ENCODE measurements at places on chromosomes 13 and 19.

- H3K4me3 ChIP-seq, result no peak overlapping the region
- DNase-seq, result no peak
- H3K4me1 ChIP-seq, result no peaks in the 10 kb centered on the region
- H3K36me3 ChIP-seq, result no peaks in the 10 kb centered on the region
- no peak overlapping the region for H3K27ac ChIP-seq
These were observed 30.0 kb downstream of the ZNRF4 start for GRCh38 chr19:5485286-5485636.

- H3K4me3 ChIP-seq, result no peak overlapping the region
- H3K36me3 ChIP-seq, result no peaks in the 10 kb centered on the region
- no peaks in the 10 kb centered on the region for H3K27me3 ChIP-seq
- H3K4me1 ChIP-seq, result no peaks in the 10 kb centered on the region
These were observed 3.8 kb downstream of the TARM1 start for GRCh38 chr19:54077334-54077733.

GRCh38 chr13:72165276-72165675 lies 298.3 kb upstream of the DACH1 start:
- H3K27me3 ChIP-seq, result no peaks in the 10 kb centered on the region
- H3K4me1 ChIP-seq, result no peaks in the 10 kb centered on the region
- no peak overlapping the region for H3K27ac ChIP-seq
- no peak overlapping the region for H3K4me3 ChIP-seq

DNA sequence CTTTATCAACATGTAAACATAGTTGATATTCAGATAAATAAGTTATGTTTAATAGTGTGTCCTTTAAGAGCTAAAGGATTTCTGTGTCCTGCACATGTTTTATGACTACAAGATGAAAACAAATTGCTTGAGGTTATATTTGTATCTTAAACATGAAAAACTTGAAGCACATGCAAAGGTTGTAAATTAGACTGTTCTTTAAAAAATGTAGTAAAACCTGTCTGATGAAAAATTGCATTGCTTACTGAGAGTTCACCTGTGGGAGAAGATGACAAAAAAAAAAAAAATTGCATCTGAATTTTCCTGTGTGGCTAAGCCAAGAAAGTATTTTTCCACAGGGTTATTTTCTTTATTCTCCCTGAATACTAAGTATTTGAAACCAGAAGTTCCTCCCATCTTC lies 25.7 kb upstream of the LMO7 start:
- no peak overlapping the region for H3K27ac ChIP-seq
- H3K4me1 ChIP-seq, result no peaks in the 10 kb centered on the region
- H3K27me3 ChIP-seq, result no peaks in the 10 kb centered on the region
- H3K36me3 ChIP-seq, result peaks cover 9% of the 10 kb centered on the region
- no peak overlapping the region for H3K4me3 ChIP-seq

- H3K36me3 ChIP-seq, result no peaks in the 10 kb centered on the region
- no peak overlapping the region for H3K4me3 ChIP-seq
- no peaks in the 10 kb centered on the region for H3K27me3 ChIP-seq
- H3K27ac ChIP-seq, result no peak overlapping the region
- no peak for DNase-seq
- no peaks in the 10 kb centered on the region for H3K4me1 ChIP-seq
These were observed 20.8 kb upstream of the EBI3 start for GRCh38 chr19:4208385-4209094.

GRCh38 chr19:11288349-11288748 lies 7.6 kb upstream of the TSPAN16 start:
- no peaks in the 10 kb centered on the region for H3K36me3 ChIP-seq
- H3K27me3 ChIP-seq, result no peaks in the 10 kb centered on the region
- H3K4me1 ChIP-seq, result peaks cover under 1% of the 10 kb centered on the region

DNA sequence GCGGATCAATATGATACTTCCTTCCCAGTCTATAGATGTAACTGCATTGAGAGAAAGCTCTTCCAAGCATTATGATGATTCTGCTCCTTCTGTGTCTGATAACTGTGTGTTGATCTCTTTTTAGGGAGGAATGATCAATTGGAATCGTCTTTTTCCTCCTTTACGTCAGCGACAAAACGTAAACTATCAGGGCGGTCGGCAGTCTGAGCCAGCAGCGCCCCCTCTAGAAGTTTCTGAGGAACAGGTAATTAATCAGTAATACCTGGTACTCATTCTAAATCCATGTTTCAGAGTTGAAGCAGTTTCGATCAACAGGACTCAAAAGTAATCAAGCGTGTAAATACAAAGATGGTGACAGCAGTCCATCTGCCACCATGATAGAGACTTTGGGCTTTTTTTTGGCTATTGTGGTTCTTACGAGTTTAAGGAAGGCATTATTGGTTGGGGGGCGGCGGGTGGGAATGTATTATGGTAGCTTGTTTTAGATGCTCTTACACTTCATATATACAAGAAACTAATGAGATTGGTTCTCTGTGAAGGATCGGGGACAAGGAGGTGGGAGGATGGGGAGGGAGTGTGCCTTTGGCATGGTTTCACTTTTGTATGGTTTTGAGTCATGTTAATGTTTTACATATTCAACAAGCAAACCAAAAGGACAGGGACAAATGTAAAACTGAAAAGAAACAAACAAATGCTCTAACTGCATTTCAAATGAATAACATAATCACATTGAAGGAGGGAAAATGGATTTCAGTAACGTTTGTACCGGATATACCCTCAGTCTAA lies 60.7 kb upstream of the GPR183 start:
- no peaks in the 10 kb centered on the region for H3K36me3 ChIP-seq
- H3K4me3 ChIP-seq, result peak overlapping the region; percentile 20
- peaks cover 75% of the 10 kb centered on the region for H3K4me1 ChIP-seq
- DNase-seq, result no peak
- no peaks in the 10 kb centered on the region for H3K27me3 ChIP-seq

GRCh38 chr13:105817498-105817897 lies 718.0 kb downstream of the EFNB2 start:
- no peaks in the 10 kb centered on the region for H3K36me3 ChIP-seq
- DNase-seq, result no peak
- H3K27me3 ChIP-seq, result no peaks in the 10 kb centered on the region

- no peaks in the 10 kb centered on the region for H3K36me3 ChIP-seq
- no peak overlapping the region for H3K27ac ChIP-seq
- no peaks in the 10 kb centered on the region for H3K4me1 ChIP-seq
- no peaks in the 10 kb centered on the region for H3K27me3 ChIP-seq
These were observed 5.4 kb upstream of the NLRP7 start for GRCh38 chr19:54952591-54953344.

- H3K4me1 ChIP-seq, result peaks cover 8% of the 10 kb centered on the region
- DNase-seq, result no peak
- H3K27ac ChIP-seq, result peak overlapping the region; percentile 80
- H3K27me3 ChIP-seq, result no peaks in the 10 kb centered on the region
- H3K36me3 ChIP-seq, result peaks cover 22% of the 10 kb centered on the region
These were observed 6.2 kb downstream of the ARRDC2 start for GRCh38 chr19:18014197-18014596.

GRCh38 chr19:38194061-38194701 lies 29.8 kb downstream of the DPF1 start:
- no peaks in the 10 kb centered on the region for H3K4me1 ChIP-seq
- H3K27me3 ChIP-seq, result no peaks in the 10 kb centered on the region
- H3K27ac ChIP-seq, result no peak overlapping the region
- H3K36me3 ChIP-seq, result peaks cover 31% of the 10 kb centered on the region
- no peak for DNase-seq

- no peaks in the 10 kb centered on the region for H3K27me3 ChIP-seq
- H3K36me3 ChIP-seq, result no peaks in the 10 kb centered on the region
- no peak overlapping the region for H3K4me3 ChIP-seq
- no peak overlapping the region for H3K27ac ChIP-seq
- H3K4me1 ChIP-seq, result no peaks in the 10 kb centered on the region
- no peak for DNase-seq
These were observed 615.1 kb downstream of the EFNB2 start for GRCh38 chr13:105920370-105920769.

DNA sequence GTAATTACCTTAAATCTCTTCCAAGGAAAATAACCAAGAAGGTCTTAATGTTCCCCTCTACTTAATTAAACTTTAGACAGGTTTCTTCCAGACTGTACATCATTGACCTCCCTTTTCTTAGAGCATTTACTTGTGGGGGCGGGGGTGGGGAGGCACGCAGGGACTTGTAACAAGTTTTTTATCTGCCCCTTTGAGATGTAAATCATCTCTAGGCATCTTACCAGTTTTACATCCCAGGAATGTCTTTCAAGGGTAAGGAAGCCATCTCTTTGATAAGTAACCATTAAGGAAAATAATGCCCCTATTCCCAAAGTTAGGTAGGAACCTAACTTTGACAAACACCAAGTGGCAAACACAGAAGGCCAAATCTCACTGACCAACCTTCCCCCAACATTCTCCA lies 528.6 kb downstream of the SUCLA2 start:
- no peaks in the 10 kb centered on the region for H3K4me1 ChIP-seq
- H3K36me3 ChIP-seq, result no peaks in the 10 kb centered on the region
- H3K27me3 ChIP-seq, result no peaks in the 10 kb centered on the region
- H3K4me3 ChIP-seq, result no peak overlapping the region
- no peak for DNase-seq
- no peak overlapping the region for H3K27ac ChIP-seq

GRCh38 chr13:102680842-102681740 lies 13.8 kb downstream of the METTL21C start:
- no peaks in the 10 kb centered on the region for H3K27me3 ChIP-seq
- peaks cover under 1% of the 10 kb centered on the region for H3K4me1 ChIP-seq
- H3K36me3 ChIP-seq, result no peaks in the 10 kb centered on the region
- DNase-seq, result no peak

GRCh38 chr19:51798062-51798461 lies 3.1 kb downstream of the FPR3 start:
- no peaks in the 10 kb centered on the region for H3K36me3 ChIP-seq
- no peak overlapping the region for H3K4me3 ChIP-seq
- H3K4me1 ChIP-seq, result no peaks in the 10 kb centered on the region
- no peak overlapping the region for H3K27ac ChIP-seq

DNA sequence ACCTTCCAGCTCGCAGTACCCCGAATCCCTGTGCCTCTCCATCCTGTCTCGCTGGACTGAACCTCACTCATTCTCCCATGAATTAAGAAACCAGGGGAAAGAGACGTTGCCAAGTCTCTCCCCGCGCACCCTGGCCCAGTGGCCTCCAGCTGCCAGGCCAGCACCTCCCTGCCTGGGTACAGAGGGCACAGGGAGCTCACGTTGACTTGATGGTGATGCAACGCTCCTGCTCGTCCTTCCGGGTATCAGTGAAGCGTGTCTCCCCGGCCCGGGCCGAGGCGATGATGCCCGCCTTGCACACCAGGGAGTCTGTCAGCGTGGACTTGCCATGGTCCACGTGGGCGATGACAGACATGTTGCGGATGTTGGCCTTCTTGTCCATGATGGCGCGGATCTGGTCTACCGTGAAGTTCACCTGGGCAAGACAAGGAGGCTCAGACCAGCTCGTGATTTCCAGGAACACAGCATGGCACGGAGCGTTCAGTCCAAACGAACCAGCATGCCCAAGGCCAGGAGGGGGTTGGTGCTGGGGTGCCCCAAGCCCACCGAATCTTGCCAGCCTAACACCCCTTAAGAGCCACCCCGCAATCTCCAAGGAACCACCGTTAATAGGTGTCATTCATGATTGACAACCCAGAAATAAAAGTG lies 1.2 kb downstream of the EEF2 start:
- DNase-seq, result no peak
- peak overlapping the region; percentile 98 for H3K4me3 ChIP-seq
- peaks cover 34% of the 10 kb centered on the region for H3K36me3 ChIP-seq
- H3K27me3 ChIP-seq, result no peaks in the 10 kb centered on the region
- peaks cover 43% of the 10 kb centered on the region for H3K4me1 ChIP-seq
- H3K27ac ChIP-seq, result peak overlapping the region; percentile 87

GRCh38 chr19:5559804-5560133 lies 8.0 kb downstream of the TINCR start:
- DNase-seq, result no peak
- H3K4me3 ChIP-seq, result no peak overlapping the region
- H3K4me1 ChIP-seq, result no peaks in the 10 kb centered on the region
- peaks cover 3% of the 10 kb centered on the region for H3K36me3 ChIP-seq
- H3K27me3 ChIP-seq, result no peaks in the 10 kb centered on the region

DNA sequence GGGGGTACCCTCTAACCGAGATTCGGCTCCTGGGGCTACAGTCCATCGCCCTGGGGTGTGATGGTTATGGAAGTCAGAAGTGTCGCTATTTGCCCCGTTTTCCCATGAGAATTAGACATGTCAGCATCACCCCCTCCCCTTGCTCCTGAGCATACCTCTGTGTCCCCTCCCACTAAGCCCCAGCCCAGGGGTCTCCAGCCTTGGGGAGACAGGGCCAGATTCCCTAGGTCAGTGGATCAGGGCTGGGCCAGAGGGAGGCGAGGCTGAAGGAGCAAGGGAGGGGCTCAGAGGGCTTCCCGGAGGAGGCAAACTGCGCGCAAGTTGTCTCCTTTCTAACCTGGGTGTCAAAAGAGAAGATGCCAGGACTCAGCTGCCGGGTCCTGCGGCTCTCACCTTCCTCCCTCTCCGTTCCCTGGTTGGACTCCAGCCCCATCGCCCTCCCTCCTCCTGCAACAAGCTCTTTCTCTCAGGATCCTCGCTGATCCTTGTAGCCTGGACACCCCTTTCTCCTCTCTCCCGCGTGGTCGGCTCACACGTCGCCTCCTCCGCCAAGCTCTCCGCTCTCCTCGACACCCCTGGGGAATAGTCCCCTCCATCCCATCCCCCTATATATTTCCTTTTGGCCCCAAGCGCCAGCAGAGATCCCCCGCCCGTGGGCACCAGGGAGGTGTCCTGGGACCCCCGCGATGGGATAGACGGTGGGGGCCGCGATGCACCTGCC lies 459 bp upstream of the TMEM59L start:
- peak overlapping the region; percentile 61 for H3K4me3 ChIP-seq
- H3K27ac ChIP-seq, result no peak overlapping the region
- peaks cover 5% of the 10 kb centered on the region for H3K27me3 ChIP-seq
- DNase-seq, result no peak
- H3K4me1 ChIP-seq, result peaks cover 12% of the 10 kb centered on the region
- no peaks in the 10 kb centered on the region for H3K36me3 ChIP-seq

DNA sequence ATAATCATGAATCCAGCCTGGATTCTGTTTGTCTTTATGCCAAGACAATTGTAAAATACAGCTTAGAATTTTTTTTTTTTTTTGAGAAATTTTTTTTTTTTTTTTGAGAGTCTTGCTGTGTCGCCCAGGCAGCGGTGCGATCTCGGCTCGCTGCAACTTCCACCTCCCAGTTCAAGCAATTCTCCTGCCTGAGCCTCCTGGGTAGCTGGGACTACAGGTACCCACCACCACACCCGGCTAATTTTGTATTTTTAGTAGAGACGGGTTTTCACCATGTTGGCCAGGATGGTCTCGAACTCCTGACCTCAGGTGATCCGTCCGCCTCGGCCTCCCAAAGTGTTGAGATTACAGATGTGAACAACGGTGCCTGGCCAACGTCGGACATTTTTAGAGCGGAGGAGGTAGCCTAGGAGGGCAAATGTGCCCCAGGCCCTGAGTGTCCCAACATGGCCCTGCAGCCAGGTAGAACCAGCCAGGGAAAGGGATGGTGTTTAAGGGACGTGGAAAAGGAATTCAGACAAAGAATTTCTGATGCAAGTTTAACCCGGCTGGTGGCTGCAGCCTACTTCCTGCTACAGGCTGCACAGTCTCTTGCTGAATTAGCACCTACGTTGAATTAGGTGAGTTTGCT lies 89.8 kb downstream of the GNG7 start:
- H3K27me3 ChIP-seq, result no peaks in the 10 kb centered on the region
- peaks cover 19% of the 10 kb centered on the region for H3K4me1 ChIP-seq
- no peaks in the 10 kb centered on the region for H3K36me3 ChIP-seq
- no peak for DNase-seq
